Activated gamma-delta T cell treated with anti-CD3 and anti-CD28 coated beads, Interleukin-2, amount 50 U/mL, for 16 hours (primary cell): ENCODE measurements at places on chromosomes 11 and 22.
A peak's percentile ranks its signal among the peaks of the same experiment; 100 is the strongest.

GRCh38 chr11:93291110-93291509, 39.4 kb upstream of the DEUP1 start:
- no peak for DNase-seq

GRCh38 chr11:47915374-47915773, 65.0 kb upstream of the PTPRJ start:
- no peak for DNase-seq

- DNase-seq: no peak
Observed at GRCh38 chr22:48135592-48135991, 1373.1 kb downstream of the TBC1D22A start.

DNA sequence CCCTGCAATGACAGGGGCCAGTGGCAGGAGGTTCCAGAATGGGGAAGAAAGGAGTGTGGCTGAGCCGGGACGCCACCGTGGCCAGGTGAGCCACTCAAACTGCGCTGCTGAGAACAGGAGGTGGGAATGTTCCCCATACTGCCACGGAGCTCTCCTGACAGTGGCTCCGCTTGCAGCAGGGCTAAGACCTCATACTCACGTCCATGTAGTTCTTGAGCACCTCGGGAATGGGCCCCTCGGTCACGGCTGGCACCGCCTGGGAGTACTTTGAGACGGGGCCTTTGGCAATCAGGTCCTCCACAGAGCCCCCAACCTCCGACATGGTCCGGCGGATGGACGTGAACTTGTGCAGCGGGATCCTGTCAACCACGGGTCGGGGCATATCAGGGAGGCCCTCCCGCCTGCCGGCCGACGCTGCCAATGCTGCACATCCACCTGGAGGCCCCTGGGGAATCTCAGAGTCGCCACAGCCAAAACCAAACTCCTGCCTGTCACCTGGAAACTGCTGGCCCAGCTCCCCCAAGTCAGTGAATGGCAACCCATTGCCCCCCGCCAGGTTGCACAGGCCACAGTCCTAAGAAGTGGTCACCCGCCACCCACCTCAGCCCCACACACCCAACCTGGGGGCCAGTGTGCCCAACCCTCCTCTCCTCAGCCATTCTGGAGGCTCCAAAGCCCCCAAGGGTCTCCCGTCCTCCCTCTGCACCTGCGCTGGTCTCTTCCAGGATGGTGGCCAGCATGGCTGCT, 2.4 kb downstream of the CTSD start:
- DNase-seq: no peak

GRCh38 chr22:17097062-17097461, 12.3 kb downstream of the IL17RA start:
- no peak for DNase-seq

DNA sequence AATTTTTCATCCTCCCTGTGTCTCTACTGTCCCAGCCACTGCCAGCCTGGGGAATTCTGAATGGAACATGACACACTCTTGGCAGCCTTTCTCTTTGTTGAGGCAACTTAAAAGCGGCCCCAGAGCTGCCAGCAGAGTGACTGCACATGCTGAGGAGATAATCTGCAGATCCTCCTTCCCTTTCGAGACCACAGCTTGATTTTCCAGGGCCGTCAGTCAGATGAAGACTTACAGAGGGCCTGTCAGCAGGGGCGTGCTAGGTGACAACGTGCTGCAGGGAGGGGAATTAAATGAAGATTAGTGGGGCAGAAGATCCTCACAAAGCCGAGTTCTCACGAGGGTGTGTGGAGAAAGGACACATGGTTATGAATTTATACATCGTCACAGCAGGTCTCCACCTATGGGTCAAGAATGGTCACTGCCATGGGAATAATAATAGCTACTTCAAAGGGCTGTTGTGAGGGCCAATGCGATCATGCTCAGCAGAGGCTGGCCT, 193.5 kb upstream of the PITPNB start:
- no peak for DNase-seq

DNA sequence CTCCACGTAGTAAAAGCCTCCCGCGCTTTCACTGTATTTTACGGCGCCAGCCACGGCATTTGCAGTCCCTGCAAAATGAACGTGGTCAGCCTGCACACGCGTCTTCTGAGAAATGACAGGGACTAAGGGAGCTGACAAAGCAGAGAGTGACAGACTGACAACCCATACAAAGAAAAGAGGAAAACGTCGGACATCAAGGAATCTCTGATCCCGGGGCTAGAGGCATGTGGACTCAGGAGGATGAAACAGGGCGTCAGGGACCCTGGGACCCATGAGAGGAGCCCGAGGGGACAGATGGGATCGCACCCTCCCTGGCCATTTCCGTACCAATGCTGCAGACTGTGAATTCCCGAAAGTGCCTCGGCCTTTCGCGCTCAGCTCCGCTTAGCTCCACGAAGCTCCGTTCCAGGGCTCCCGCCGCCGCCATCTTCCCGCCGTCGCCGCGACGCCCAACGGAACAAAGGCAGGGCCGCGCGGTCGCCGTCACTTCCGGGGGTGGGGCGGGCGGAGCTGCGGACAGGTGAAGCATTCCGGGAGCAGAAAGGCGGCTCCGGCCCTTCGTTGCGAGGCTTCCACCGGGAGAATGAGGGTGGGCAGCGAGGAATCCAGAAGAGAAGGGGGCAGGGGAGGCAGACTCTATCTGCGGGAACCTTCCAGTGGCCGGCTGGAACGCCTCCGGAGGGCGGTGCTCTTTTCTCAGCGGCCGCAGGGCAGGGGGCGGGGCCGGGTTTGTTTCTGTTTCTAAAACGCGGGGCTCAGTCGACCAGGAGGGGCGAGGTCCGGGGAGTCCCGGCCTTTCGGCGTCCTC, at the start of gene NUP160:
Gene NUP160, minus strand, starts transcription at position 459 of the 808 bp plus-strand sequence. Its CDS starts 32 bp downstream, at position 427.
- peak; percentile 83 for DNase-seq

GRCh38 chr11:77501758-77502157, 27.9 kb upstream of the PAK1 start:
- DNase-seq: no peak

DNA sequence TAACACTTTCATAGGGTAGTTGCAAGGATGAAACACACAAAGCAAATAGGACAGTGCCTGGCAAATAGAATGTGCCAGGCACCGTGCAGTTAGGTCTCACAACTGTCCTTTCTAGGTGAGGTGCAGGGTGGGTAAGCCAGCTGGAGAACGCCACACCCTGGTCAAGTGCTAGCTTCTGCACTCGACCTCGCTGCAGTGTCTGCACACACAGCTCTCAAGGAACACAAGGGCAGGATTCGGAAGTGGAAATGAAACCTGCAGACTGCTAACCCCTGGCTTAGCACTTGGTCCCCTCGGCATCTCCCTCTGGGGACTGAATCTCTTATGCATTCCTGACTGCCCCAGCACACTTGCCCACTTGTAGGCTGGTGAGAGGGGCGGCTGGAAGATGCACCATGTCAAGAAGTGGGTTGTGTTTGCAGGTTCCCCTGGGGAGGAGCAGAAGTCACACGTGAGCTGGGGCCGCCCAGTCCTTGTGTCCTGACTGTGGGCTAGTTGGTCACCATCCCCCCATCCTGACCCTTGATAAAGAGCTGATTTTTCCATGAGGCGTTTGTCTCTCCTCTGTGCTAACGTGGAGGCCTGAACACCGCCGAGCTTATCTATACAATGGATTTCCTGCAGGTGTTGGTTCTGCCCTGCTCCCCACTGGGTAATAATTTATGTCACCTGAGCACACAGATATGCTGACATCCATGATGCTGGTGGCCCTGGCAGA, 89.0 kb downstream of the MICAL2 start:
- no peak for DNase-seq

DNA sequence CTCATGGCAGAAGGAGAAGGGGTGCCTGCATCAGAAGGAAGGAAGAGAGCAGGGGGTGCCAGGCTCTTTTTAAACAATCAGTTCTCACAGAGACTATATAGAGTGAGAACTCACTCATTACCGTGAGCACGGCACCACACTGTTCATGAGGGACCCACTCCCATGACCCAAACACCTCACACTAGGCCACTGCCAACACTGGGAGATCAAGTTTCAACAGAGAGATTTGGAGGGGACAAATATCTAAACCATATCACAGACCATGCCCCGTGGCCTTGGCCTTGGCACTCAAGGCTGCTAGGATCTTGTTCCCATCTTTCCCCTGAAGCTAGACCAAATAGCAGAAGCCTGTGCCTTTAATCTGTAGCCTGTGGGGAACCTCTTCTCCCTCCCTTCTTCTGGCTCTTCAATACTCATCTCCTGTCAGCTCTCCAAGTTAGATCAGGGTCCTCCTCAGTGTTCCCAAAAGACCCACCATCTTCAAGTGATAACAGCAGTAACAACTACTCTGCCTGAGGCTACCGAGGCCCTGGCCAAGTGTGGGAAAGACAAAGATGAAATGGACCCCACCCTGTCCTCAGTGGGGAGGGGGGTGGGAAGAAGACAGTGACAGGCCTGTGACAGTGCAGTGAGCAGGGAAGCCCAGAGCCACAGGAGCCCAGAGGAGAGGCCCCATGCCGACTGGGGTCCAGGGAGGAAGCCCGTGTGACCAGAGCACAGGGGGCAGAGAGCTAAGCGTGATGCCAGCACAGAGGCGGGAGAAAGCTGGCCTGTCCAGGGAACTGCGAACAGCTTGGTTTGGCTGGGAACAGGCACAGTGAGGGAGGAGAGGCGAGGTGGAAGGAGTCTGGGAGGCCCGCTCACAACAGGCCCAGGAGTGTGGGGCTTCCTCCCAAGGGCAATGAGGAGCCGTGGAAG, 72.6 kb downstream of the MYO7A start:
- no peak for DNase-seq

DNA sequence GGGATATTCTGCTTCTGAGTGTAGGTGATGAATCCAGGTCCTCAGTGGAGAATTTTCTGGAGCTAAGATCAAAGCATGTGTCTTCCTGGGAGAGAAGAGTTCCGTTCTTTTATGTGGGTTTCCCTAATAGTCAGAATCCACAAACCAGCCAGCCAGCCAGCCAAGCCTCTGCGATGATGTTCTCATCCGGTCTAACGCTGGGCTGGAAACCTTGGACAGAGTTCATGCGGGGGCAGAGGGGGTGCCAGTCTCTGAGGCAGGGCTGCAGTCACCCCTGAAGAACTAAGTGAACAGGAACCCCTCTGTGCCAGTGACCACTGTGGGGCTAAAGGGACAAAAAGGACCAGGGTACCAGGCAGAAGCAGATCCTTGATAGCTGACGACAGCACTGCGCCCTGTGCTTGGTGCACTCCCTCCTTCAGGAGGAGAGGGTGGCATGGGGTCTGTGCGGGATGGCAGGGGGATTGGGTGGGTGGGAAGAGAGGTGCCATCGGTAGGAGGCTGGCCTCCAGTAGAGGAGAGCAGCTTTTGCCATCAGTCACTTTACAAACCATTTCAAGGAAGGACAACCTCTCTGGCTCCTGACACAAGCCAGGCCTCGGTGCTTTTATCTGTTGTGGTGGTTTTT, 27.1 kb downstream of the ADAMTS15 start:
- DNase-seq: no peak

DNA sequence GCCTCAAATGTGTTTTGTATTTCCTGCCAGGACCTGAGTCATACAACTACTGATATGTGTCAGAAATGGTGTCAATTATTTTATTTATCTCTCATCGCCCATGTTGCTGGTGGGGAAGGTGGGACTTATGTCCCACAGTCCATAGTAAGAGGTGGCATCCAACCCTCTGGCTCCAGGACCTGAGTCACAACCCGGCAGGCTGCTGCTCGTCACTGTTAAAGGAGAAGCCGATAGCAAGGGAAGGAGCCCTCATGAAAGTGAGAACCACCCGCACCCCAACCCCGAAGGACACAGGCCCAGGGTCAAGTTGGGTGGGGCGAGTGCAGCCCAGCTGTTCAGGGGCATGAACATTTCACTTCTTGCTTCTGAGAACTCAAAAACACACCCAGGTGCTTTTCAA, 33.1 kb upstream of the TP53I11 start:
- DNase-seq: no peak

GRCh38 chr22:23525510-23525909, 54.6 kb downstream of the IGLL1 start:
- no peak for DNase-seq

- no peak for DNase-seq
Observed at GRCh38 chr11:36500315-36500721, 9.8 kb downstream of the TRAF6 start.

DNA sequence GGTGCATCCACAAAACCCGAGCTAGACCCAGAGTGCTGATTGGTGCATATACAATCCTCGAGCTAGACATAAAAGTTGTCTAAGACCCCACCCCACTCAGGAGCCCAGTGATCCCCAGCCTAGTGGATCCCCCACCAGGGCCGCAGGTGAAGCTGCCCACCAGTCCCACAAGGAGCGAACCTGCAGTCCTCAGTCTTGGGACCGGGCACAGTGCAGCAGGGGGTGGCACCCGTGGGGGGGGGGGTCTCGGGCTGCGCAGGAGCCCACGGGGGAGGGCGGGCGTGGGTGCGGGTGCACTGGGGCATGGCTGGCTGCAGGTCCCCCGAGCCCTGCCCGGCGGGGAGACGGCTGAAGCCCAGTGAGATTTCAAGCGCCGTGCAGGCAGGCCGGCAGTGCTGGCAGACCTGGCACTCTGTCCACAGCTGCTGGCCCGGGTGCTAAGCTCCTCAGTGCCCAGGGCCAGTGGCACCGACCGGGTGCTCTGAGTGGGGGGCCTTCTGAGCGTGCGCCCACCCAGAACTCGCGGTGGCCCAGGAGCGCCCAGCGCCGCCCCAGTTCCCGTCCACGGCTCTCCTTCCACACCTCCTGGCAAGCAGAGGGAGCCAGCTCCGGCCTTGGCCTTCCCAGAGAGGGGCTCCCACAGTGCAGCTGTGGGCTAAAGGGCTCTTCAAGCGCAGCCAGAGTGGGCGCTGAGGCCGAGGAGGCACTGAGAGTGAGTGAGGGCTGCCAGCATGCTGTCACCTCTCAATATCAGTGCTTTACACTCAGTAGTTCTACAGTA, 989.1 kb downstream of the FAM181B start:
- DNase-seq: no peak

DNA sequence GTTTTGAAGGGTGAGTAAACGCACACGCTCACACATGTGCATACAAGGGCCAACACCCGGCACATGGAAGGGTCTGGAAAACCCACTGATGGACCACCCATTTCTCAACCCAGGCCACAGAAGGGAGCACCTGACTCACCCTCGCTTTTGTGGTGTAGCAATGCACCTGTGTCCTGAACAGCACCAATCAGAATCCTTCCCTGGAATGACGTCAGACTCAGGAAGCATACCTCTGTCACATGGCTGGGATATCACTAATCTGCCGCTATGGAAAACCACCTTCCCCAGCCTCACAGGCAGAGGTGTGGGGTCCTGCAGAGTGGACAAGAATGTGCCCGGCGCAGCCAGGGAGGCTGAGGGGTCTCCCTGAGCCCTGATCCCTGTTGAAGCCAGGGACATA, 9.0 kb upstream of the OSM start:
- no peak for DNase-seq
